Temporal lobe (tissue), 4 donors: ENCODE measurements at places on chromosomes 4 and X. TPM values are rescaled to one million over a fixed set of nuclear protein-coding genes. Genes with fewer than 3 reads are reported as not detected.

CNGA2 gene
- total RNA-seq: not detected

CT47A1 gene
- total RNA-seq: not detected

GABRQ gene
- total RNA-seq: 1.2 TPM

NXF2 gene
- total RNA-seq: not detected
